ENCODE measurements at places on chromosomes 11 and 22. TPM values are rescaled to one million over a fixed set of nuclear protein-coding genes. Genes with fewer than 3 reads are reported as not detected.

DNA sequence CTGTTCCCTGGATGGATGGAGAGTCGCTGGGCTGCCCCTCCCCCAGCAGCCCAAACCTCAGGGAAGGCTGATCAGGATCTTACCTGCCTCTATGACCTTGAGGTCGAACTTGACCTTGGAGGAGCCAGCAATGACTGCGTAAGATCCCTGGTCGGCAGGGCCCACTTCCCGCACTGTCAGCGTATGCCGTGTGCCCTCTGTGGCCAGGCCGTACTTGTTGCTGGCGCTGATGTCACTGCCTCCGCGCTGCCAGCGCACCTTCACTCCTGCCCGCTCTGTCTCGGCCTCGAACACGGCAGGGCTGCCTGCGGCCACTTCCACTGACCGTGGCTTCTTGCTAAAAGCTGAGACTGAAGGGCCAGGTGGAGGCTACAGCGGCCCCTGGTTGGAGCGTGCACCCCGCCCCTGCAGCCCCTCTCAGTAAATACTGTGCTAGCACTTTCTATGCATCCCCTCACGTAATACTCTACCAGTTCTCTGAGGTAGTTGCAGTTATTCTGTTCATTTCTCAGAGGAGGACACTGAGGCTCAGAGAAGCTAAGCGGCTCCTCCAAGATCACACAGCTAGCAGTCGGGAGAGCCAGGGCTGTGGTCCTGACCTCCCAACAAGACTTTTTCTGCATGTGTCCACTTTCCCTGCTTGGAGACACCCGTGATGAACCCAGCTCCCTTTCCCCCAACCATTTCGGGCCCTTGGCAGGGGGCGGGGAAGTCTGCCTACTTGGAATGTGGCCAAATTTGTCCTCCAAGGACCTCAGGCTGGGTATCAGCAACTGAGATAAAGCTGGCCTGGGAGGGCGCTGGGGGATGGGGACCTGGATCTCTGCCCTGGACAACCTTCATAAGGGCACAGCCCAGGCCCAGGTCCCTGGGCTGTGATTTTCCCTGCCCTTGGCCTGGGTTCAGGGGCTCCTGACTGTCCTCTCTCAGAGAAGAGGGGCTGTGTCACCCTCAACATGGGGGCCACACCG is 1.1 kb downstream of the MYBPC3 start:
- H3K4me1 ChIP-seq, result no peaks in the 10 kb centered on the region
- DNase-seq, result no peak
- no peak overlapping the region for H3K27ac ChIP-seq
- no peaks in the 10 kb centered on the region for H3K36me3 ChIP-seq

DNA sequence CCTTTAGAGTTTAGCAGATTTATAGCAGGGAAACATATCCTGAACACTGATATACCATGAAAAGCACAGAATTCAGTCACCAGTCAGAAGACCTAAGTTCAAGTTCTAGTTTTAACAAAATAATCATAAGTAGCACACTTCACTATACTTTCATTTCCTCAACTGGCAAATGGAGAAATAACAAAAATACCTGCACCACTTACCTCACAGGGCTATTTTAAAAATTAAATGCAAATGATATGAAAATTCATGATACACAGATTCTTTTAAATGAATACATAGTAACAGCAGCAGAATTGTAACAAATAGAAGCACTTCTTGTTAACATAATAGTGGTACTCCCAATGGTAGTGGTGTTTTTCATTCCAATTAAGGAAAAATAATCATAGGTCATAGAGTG is 139.0 kb downstream of the FCHSD2 start:
- peak; percentile 27 for DNase-seq
- H3K36me3 ChIP-seq, result peaks cover 1% of the 10 kb centered on the region
- no peak overlapping the region for H3K4me3 ChIP-seq
- peak overlapping the region; percentile 68 for H3K27ac ChIP-seq
- H3K4me1 ChIP-seq, result peaks cover 15% of the 10 kb centered on the region
- H3K27me3 ChIP-seq, result no peaks in the 10 kb centered on the region

GRCh38 chr22:43153899-43154298 is 2.5 kb downstream of the TSPO start:
- peaks cover 8% of the 10 kb centered on the region for H3K4me1 ChIP-seq
- H3K36me3 ChIP-seq, result no peaks in the 10 kb centered on the region
- no peak overlapping the region for H3K27ac ChIP-seq

- no peaks in the 10 kb centered on the region for H3K4me1 ChIP-seq
- no peak for DNase-seq
- H3K36me3 ChIP-seq, result no peaks in the 10 kb centered on the region
- no peaks in the 10 kb centered on the region for H3K27me3 ChIP-seq
Observed at GRCh38 chr22:33401291-33401690, 343.1 kb upstream of the SYN3 start.

- H3K36me3 ChIP-seq, result no peaks in the 10 kb centered on the region
- no peak overlapping the region for H3K4me3 ChIP-seq
- peaks cover 5% of the 10 kb centered on the region for H3K4me1 ChIP-seq
Observed at GRCh38 chr11:32068134-32068870, 22.6 kb upstream of the RCN1 start.

- DNase-seq, result no peak
- H3K4me1 ChIP-seq, result no peaks in the 10 kb centered on the region
- no peaks in the 10 kb centered on the region for H3K36me3 ChIP-seq
Observed at GRCh38 chr11:84853841-84854497, 773.2 kb downstream of the DLG2 start.

GRCh38 chr11:92766698-92767097 is 202.8 kb upstream of the MTNR1B start:
- H3K27me3 ChIP-seq, result peaks cover 1% of the 10 kb centered on the region
- DNase-seq, result no peak
- H3K4me1 ChIP-seq, result no peaks in the 10 kb centered on the region
- H3K4me3 ChIP-seq, result no peak overlapping the region

DNA sequence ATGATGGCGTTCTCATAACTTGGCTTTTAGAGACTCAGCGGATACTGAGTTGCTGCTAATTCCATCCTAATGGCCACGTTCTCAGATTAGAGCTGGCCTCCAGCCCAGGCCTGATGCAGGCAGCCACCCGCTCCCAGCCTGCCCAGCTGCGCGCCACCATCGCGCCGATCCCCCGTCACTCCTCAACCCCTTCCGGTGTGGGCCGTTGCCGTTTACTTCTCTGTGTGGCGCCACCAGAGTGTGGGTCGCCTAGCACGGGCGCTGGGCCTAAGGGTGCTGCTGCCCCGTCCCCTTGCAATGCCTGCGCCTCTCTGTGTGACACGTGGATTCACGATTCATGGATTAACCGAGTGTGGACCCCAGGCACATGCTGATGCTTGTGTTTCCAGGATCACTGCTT is 1116.0 kb downstream of the BRD1 start:
- H3K4me3 ChIP-seq, result no peak overlapping the region
- no peak for DNase-seq
- H3K36me3 ChIP-seq, result no peaks in the 10 kb centered on the region
- H3K27ac ChIP-seq, result no peak overlapping the region

DNA sequence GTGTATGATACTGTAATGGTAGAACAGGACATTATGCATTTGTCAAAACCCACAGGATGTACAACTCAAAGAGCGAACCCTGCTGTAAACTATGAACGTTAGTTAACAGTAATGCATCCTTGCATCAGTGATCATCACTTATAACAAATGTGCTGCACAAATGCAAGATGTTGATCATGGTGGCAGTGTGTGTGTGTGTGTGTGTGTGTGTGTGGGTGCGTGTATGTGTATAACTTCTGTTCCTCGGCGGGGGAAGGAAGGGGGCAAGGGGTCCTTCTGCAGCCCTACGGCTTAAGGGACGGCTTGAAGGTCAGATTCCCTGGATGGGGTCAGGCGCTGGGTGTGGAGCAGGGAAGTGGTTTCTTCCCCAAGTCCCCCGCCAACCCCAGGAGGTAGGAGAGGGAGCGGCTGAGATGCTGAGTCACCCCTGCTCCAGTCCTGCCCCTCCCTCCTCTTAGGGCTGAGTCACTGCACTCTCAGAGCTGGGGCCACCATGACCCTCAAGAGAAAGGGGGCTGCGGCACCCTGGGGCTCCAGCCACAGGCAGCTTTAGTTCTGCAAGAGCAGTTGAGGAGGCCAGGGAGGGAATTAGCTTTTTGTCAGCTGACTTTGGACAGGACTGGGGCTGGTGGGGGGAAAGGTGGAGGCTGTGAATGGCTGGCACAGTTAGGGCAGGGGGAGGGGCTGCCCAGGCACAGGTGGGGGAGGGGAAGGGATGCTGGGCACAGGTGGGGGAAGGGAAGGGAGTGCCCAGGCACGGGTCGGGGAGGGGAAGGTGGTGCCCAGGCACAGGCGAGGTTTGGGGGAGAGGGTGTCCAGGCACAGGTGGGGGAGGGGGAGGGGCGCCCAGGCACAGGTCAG is 8.8 kb upstream of the CTSD start:
- H3K36me3 ChIP-seq, result no peaks in the 10 kb centered on the region
- no peaks in the 10 kb centered on the region for H3K27me3 ChIP-seq
- no peak overlapping the region for H3K4me3 ChIP-seq
- DNase-seq, result no peak
- peaks cover 9% of the 10 kb centered on the region for H3K4me1 ChIP-seq
- no peak overlapping the region for H3K27ac ChIP-seq

- peaks cover 8% of the 10 kb centered on the region for H3K36me3 ChIP-seq
- H3K4me1 ChIP-seq, result peaks cover 4% of the 10 kb centered on the region
- H3K4me3 ChIP-seq, result no peak overlapping the region
- no peak for DNase-seq
Observed at GRCh38 chr22:39414886-39415285, 15.3 kb downstream of the TAB1 start.

PYGM gene
- 0.35 TPM for total RNA-seq

OR5A1 gene
- total RNA-seq, result not detected

PTPRJ gene
- 22.4 TPM for total RNA-seq

Data from GM12878 (cell line).